ENCODE measurements at places on chromosomes 3 and 15. TPM values are rescaled to one million over a fixed set of nuclear protein-coding genes. Genes with fewer than 3 reads are reported as not detected.

DNA sequence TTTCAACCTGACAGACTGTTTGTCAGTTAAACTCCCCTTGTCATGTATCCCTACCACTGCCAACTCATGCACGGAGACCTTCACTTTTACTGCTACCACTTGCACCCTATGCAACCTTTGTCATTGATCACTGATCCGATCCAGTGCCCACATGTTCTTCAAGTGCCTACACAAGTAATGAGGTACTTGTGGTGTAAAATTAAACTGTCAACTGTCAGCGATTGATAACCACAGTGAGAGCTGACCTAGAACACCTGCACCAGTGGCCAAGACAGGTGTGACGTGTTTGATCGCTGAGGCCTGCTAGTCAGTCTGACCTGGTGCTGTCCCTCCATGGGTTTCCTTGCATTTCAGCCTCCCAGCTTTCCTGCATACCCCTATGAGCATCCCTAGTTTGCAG lies 55.6 kb downstream of the MECOM start:
- no peak for DNase-seq

IQCB1 gene
- 30.3 TPM for total RNA-seq

GRCh38 chr3:144900366-144900765 lies 928.7 kb downstream of the DIPK2A start:
- DNase-seq = no peak

GRCh38 chr3:139664958-139665357 lies 12.8 kb downstream of the NMNAT3 start:
- DNase-seq = no peak

DNA sequence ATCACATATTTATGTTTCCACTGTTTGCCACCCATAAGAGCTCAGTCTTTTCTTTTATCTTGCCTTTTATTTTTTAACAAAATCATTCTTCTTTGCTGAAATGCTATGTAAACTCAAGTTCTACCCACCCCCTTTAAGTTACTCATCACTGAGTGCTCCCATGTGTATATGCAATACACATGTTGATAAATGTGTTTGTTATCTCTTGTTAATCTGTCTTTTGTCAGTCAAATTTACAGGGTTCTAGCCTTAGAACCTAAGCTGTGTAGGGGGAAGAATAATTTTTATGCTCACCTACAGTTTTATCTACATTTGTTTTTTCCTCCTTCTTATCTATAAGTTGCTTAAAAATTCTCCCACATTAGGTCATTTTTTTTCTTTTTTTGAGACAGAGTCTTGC lies 1195.9 kb downstream of the ROBO2 start:
- no peak for DNase-seq

GRCh38 chr3:74897006-74897405 lies 282.5 kb upstream of the CNTN3 start:
- DNase-seq = no peak

GATA2 gene
- 1.3 TPM for total RNA-seq

Measured in endodermal cell (in vitro differentiated cells).